NCI-H2029 (cell line): ENCODE measurements at places on chromosomes 3 and 15.
A peak's percentile ranks its signal among the peaks of the same experiment; 100 is the strongest.

DNA sequence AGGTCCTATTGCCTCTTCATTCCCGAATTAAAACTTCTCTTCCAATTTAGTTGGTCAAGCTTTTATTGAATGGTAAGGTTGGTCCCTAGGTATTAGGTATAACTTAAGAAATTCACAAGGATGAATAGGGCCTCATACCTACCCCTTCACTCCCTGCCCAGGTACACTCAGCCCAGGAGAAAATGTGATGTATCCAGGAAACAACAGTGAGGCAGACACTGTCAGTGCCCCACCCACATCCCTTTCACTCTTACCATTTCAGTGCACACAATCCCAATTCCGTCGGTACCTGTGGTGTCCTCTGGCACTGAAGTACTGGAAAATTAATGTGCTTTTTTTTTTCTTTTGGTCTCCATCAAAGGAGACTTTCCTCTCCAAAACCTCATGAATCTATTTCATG lies 10.5 kb upstream of the C3orf49 start:
- no peak for DNase-seq

- DNase-seq, result peak; percentile 25
These were observed 3.3 kb upstream of the ITPKA start for GRCh38 chr15:41490355-41490754.

DNA sequence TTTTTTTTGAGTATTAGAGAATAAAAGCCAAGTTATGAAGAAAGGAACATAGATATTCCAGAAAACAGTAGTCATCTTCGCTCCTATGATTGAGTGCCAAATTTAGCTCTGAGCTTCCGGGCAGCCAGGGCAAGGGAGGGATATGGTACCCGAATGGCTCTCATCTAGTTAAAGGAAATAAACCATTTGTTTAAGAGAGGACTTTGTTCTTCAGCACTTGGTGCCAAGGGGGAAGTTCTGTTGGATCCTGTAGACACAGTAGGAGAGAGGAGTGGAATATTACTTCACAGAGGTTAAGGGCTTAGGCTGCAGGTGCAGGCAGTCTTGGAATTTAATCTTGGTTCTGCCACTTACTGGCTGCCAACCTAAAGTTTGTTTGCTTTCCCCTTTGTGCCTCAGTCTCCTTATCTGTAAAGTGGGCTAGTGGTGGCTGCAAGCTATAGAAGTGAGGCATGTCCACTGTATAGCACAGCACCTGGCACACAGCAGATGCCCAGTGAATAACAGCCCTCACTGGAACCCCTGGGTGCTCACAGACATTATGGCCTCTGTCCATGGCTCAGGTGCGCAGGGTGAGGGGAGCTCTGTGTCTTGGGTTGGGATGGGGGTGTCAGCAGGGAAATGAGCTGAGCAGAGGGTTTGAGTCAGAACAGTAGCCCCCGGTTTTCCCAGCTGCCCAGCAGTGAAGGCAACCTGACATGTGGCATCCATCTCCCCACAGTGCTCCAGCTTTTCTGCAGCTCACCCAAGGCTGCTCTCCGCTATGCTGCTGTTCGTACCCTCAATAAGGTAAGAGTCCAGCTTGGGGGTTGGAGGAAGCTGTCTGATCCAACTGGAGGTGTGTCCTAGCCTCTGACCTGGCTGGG lies 10.4 kb downstream of the COPG1 start:
- no peak for DNase-seq

DNA sequence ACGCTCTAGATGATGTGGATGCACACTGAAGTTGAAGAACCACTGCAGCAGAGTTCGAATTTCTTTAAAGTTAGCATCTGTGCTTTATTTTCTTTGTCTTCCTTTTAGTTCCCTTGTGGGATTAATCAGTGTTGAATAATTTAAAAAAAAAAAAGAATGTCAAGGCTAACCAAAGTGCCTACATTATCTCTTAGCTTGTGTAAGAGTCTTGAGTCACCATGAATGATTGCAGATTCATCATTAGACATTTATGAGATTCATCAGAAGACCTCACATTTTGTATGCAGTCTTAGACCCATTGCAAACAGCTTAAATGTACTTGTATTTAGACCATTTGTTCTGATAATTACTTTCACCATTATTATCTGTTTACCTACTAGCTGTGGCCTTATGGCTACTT lies 182.2 kb downstream of the FNDC3B start:
- no peak for DNase-seq

- no peak for DNase-seq
These were observed 340.2 kb downstream of the LRRC3B start for GRCh38 chr3:26962492-26963360.

DNA sequence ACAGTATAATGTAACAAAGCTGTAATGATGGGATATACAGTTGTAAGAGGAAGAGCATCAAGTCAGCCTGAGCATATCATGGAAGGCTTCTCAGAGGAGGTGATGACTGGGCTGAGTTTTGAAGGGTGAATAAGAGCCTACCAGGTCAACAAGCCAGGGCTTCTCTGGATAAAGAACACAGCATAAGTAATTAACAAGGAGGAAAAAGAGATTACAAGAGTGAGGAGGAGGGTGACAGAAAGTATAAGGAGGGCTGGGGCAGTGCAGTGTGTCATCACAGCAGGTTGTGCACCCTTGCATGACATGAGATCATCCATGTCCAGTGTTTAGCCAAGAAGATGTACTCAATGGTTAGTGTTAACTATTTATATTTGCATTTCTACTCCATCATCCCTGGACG lies 16.9 kb upstream of the SPATA12 start:
- peak; percentile 2 for DNase-seq

- DNase-seq, result peak; percentile 82
These were observed 72.5 kb downstream of the OSBPL10 start for GRCh38 chr3:31908391-31909097.

DNA sequence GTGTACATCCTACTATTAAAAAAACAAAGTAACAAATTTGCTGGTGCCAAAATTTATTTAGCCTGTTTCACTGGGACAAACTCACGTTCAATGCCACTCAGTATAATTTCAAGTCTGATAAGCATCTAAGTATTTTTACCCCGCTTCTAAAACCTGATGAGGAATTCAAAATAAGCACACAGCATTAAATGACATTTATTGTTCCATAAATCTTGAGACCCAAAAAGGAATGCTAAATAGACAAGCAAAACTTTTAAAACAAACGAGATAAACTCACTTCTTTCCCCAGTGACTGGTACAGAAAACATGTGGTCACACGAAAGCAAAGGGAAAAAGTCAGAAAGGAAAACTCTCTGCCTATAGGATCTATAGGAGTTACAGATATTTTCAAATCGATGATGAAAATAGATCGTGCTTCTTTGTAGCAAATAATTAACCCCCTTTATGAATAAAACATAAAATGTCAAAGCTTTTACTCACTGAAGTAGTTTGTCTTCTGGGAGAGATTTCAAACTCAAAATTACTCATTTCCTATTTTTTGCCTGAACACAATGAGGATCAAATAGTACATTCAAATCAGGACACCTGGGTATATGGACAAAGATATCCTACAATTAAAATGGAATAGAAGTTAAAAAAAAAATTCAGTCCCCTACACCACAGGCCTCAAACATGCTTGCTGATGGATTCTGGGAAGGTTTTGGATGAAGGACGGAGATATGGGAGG lies 51.7 kb downstream of the UBP1 start:
- DNase-seq, result no peak

- no peak for DNase-seq
These were observed 88.5 kb upstream of the LRRFIP2 start for GRCh38 chr3:37262816-37263393.

GRCh38 chr3:111227216-111227615 lies 155.6 kb downstream of the NECTIN3 start:
- no peak for DNase-seq

GRCh38 chr15:41990243-41990605 lies 17.9 kb upstream of the EHD4 start:
- DNase-seq, result no peak

DNA sequence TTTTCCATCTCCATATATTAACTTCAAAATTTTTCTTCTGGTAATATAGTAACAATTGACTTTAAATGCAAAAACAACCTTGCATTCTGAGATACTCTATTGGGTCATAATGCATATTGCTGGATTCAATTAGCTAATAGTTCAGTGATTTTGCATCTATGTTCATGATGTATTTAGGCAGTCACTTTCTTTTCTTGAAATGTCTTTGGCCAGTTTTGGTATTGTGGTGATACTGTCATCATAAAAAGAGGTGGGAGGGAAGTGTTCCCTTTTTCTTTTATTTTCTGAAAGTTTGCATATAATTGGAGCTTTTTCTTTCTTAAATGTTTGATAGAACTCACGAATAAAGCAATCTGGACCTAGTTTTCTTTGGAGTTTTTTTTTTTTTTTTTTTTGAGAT lies 67.4 kb upstream of the ZNF148 start:
- no peak for DNase-seq

GRCh38 chr3:152641198-152641597 lies 193.7 kb upstream of the P2RY1 start:
- no peak for DNase-seq

GRCh38 chr15:49430046-49430445 lies 7.0 kb downstream of the FGF7 start:
- DNase-seq, result no peak

- no peak for DNase-seq
These were observed 37.1 kb upstream of the HDC start for GRCh38 chr15:50302581-50302980.

GRCh38 chr15:66251790-66252684 lies 1.5 kb downstream of the MEGF11 start:
- no peak for DNase-seq
